Activated T-cell treated with anti-CD3 and anti-CD28 coated beads, Interleukin-2, amount 50 U/mL, for 48 hours (primary cell): ENCODE measurements at places on chromosomes 12 and 14.

GRCh38 chr12:79019672-79020071 lies 155.1 kb downstream of the SYT1 start:
- DNase-seq, result no peak

DNA sequence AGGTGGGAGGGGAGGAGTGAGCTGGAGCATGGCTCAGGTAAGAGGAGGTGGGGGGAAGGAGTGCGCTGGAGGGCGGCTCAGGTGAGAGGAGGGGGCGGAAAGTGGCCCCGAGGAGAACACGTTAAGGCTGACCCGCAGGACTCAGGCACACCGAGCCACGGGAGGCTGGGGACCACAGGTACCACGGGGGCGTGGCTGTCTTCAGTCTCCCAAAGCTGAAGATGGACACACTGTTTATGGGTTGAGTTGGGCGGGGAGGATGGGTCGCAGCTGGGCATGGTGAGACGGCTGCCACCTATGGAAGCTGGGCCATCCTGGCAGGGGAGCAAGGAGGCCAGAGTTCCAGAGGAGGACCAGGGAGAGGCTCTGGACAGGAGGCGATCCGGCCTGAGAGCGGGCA lies 23.5 kb downstream of the UBR7 start:
- DNase-seq, result no peak

DNA sequence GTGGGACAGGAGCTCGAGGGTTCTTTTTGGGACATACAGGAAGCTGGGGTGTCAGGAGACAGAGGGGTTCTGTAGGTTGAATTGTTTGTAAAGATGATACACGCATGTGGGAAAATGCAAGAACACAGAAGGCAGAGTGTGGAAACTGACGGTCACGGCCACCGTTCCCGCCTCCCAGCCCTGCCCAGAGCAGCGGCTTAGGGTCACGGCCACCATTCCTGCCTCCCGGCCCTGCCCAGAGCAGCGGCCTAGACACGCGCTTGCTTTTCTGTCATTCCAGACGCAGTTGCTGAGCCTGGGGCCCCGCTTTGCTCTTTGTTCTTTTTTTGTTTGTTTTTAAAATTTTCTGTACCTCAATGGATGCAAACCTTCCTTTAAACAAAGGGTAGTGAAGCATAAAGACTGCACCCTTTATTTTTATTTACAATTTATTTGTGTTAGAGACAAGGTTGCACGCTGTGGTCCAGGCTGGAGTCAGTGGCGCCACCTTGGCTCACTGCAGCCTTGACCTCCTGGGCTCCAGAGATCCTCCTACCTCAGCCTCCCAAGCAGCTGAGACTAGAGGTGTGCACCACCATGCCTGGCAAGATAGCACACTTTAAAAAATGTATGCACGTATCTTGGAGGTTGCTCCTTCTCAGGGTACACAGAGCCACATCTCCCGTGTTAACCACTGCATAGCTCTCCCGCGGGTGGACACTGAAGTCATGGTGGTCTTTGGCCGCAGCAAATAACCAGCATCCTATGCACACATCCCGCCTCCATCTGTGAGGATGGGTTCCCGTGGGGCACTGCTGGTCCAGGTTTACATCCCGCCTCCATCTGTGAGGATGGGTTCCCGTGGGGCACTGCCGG lies 142.3 kb downstream of the ADGRD1 start:
- no peak for DNase-seq

GRCh38 chr12:1574865-1575259 lies 19.5 kb downstream of the FBXL14 start:
- no peak for DNase-seq

- no peak for DNase-seq
Observed at GRCh38 chr12:107109726-107110719, 16.7 kb upstream of the CRY1 start.

DNA sequence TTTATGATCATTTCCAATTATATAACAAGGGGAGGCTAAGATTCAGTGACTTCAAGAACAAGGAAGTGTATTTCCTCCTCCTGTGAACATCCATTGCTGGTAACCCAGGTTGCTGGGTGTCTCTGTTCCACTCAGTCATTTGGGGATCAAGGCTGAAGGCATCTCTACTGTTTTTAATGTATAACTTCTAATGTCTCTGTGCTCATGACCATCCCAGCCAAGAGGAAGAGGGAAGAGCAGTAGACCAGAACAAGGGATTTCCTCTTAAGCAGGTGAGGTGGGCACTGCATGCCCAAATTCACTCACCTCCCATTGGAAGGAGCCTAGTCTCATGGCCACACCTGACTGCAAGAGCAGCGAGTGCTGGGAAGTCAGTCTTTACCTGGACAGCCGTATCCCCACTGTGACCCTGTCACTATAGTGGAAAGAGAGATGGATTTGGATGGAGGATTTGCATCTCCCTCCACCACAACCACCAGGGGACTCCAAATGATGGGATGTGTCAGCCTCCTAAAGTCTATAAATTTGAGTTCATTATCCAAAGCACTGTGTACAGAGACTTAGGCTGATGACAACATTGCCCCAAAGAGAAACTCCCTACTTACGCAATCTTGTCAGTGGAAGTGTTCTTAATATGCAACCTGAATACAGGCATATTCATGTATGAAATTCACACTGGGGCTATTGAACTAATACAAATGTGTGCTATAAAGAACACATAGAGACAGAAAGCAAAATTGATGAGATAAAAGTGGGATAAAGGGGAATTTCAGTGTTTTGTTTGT lies 368.7 kb downstream of the TMEM132D start:
- no peak for DNase-seq

DNA sequence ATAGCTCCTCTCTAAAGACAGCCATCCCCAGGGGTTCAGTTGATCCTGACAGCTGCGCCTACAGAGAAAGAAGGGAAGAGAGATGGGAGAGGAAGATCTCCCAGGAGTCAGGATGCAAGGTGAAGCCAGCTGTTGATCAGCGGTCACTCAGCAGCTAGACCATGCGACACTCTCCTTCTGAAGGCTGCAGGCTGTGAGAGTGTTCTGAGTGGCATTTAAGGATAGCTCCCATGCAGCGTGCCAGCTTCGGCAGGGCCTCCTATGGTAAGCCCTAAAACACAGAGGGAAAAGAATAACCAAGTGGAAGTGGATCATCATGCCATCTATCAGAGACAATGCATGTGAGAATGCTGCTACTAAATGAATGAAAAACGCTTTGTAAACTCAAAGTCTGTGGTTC lies 197.9 kb upstream of the NUDT4 start:
- DNase-seq, result no peak

DNA sequence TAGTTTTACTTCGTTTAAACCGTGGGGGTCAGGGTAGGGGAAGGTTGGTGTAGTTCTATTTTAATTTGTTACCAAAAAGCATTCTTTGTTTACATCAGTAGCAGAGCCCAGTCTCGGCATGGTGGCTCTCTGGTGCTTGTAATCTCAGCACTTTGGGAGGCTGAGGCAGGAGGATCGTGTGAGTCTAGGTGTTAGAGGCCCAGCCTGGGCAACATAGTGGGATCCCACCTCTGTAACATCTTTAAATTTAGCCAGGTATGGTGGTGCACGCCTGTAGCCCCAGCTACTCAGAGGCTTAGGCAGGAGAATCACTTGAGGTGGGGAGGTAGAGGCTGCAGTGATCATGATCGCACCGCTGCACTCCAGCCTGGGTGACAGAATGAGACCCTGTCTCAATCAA lies 2.2 kb downstream of the LRRC43 start:
- DNase-seq, result no peak

GRCh38 chr14:32202491-32202997 lies 525 bp downstream of the RNU6-8 start:
- DNase-seq, result no peak

DNA sequence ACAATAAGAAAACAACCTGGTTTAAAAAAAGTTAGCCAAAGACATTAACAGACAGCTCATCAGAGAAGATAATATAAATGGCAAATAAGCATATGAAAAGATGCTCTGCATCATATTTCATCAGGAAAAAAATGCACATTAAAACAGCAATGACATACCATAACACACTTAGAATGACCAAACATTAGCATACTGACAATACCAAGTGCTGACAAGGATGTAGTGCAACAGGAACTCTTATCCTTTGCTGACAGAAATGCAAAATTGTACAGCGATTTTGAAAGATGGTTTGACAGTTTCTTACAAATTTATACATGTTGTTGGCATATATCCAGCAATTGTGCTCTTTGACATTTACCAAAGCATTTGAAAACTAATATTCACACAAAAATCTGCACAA lies 573.0 kb downstream of the FSCB start:
- DNase-seq, result no peak

DNA sequence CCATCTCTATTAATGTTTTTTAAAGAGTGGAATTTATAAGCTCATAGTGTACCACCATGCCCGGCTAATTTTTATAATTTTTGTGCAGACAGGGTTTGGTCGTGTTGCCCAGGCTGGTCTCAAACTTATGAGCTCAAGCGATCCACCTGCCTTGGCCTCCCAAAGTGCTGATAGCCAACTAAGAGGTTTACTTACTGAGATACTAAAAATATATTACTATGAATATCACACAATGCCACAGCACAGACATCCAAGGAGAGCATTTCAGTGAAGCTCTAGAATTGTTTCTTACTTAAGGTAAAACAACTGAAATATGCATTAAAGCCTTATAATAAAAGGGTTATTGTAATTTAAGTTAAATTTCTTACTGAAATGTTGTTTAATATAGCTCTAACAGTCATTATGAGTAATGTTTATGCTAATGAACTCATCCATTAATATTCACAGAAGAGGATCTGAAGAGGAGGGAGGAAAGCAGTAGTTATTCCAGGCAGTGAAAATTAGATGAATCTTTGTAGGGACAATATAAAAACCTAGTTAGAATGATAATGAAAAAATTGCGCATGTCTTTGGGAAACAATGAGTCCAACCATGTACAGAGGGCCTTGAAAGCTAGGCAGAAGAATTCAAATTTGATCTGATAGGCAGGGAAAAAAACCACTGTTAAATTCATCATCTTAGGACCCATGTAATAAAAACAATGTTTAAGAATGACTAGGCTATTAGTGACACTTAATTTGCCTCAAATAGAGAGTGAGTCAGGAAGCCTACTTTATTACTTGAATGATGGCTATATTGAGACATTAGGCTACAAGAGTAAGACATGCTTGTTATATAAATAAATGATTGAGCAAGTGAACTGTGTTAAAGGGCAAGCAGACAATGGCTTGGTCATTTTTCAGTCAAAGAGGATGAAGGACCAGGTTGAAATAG lies 99.2 kb downstream of the SLC41A2 start:
- DNase-seq, result no peak
